Spleen (tissue), 13 donors: ENCODE measurements at places on chromosomes 13 and 19. TPM values are rescaled to one million over a fixed set of nuclear protein-coding genes. Genes with fewer than 3 reads are reported as not detected.
A peak's percentile ranks its signal among the peaks of the same experiment; 100 is the strongest.

DNA sequence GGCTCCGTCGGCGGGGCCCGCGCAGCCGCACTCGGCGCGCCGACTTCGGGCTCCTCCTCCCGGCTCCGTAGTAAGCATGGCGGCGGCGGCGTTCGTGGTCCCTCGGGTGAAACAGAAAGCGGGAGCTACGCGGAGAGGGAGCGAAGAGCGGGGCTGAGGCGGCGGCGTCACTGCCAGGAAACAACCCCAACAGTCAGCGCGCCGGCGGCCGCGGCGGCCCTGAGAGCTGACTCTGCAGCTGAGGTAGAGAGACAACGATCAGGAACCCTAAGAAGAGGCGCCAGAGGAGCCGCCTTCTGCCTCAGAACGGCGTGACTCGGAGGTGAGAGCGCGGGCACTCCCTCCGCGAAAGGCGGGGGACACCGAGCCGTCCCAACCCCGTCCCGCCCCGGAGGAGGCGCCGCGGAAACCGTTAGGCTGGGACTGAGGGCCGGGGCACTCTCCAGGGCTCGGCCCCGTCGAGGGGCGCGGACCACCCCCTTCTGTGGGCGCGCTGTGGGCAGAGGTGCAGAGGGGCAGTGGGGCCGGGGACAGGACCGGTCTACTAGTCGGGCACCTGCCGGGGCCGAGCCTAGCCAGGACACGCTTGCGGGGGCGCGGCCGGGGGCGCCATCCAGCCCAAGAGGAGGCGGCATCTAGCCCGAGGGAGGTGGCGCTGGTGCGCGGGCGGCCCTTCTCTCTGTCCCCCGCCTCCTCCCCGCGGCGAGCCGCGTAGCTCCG is at the start of gene FNDC3A:
TSS of gene FNDC3A (plus strand) at position 57 of the 720 bp plus-strand sequence. CDS start 30,279 bp downstream, outside the sequence.
- peak; percentile 97 for DNase-seq
- H3K27ac ChIP-seq, result peak within 1 kb of the TSS; percentile 99
- H3K27me3 ChIP-seq, result no peaks in the 10 kb centered on the region
- peaks cover 38% of the 10 kb centered on the region for H3K4me1 ChIP-seq
- H3K36me3 ChIP-seq, result no peaks in the 10 kb centered on the region

DNA sequence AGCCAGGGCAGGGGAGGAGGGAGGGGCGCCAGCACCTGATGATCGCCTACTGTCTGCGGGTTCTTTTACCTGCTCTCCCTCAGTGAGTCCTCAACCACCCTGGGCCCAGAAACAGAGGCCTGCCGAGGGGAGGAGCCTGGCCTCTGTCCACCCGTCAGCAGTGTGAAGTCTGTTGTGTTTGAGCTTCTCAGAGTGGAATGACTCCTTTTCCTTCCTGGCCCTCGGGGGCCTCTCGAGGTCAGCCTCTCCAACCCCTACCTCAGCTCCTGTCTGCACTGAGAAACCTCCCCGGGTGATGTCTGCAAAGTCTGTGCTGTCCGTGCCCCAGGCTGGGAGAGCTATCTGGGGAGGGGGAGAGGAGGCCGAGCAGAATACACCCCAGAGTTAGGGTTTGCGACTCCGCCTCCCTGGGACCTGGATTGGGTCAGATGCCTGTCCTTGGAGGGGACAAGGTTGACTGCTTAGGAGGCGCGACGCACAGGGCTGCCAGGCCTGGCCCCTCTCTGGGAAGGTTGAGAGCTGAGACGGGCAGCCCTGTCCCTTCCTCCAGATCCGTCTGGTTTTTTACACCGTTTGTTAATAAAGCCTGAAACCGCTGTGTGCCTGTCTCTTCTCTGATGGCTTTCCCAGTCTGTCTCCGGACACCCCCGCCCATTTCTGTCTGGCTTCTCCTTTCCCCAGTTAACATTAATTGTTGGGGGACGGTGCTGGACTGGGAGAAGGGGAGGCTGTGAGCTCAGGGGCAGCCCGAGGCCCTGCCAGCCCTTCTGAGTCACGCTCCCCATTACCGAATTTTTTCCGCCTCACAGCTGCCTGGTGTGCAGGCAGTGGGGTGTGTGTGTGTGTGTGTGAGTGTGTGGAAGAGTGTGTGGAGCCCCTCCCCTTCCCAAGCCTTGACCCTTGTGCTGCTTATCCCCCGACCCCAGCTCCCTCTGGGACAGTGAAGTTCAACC is 989 bp upstream of the SSC5D start:
- H3K36me3 ChIP-seq, result peaks cover 19% of the 10 kb centered on the region
- peak overlapping the region; percentile 13 for H3K27ac ChIP-seq
- DNase-seq, result no peak
- H3K27me3 ChIP-seq, result no peaks in the 10 kb centered on the region
- H3K4me1 ChIP-seq, result peaks cover 63% of the 10 kb centered on the region

DNA sequence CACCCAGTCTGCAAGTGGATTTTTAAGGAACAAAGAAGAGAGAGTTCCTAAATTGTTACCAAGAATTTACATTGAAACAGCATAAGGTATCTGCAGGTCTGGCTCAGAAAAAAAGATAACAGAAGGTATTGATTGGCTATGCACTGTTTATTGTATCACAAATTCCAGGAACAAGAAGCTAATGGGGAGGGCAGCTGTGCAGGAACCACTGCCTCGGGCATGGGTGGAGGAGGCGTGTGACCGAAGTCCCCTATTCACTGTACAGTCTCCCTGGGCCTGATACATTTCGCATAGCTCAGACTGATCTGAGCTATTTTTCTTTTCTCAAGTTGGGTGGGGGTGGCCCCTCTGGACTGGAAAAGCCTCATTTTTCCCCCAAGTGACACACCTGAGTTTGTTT is 11.7 kb downstream of the NECTIN2 start:
- H3K4me1 ChIP-seq, result peaks cover 8% of the 10 kb centered on the region
- no peak for DNase-seq
- H3K36me3 ChIP-seq, result peaks cover 6% of the 10 kb centered on the region
- H3K27ac ChIP-seq, result peak overlapping the region; percentile 74
- no peak overlapping the region for H3K4me3 ChIP-seq

DNA sequence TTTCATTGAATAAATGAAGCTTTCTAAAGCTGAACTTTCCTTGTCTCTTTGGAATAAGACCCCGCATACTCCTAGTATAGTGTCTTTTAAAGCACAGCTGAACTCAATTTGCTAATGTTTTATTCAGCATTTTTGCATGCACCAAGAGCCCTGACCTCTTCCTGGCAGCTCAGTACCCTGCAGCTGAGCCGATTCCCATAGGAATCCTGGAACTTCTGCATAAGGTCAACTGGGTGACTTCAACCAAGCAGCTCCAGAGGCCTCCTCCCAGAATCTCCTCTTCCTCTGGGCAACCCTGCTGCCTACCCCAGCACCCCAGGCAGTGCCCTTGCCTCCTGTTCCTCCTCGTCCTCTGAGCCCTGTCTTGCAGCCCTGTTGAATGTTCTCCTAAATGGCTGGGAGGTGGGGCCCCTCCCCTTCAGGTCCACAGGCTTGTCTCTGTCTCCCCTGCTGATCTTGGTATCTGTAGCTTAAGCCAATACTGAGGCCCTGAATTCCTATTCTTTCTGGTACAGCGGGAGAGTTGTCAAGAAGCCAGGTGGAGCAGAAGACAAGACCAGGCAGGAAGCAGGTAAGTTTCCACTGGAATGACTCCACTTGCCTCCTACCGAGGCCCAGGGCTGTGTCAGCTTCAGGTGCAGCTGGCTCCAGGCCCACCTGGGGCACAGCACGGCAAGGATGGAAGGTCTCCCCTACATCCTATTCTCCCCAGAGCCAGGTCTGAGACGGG is 23.6 kb upstream of the CCDC124 start:
- no peak overlapping the region for H3K4me3 ChIP-seq
- no peak for DNase-seq
- no peaks in the 10 kb centered on the region for H3K27me3 ChIP-seq
- H3K4me1 ChIP-seq, result no peaks in the 10 kb centered on the region
- no peak overlapping the region for H3K27ac ChIP-seq

- H3K27me3 ChIP-seq, result peaks cover 20% of the 10 kb centered on the region
- no peaks in the 10 kb centered on the region for H3K4me1 ChIP-seq
- H3K36me3 ChIP-seq, result no peaks in the 10 kb centered on the region
- H3K27ac ChIP-seq, result no peak overlapping the region
- no peak for DNase-seq
Observed at GRCh38 chr19:29326849-29327840, 114.2 kb upstream of the UQCRFS1 start.

DNA sequence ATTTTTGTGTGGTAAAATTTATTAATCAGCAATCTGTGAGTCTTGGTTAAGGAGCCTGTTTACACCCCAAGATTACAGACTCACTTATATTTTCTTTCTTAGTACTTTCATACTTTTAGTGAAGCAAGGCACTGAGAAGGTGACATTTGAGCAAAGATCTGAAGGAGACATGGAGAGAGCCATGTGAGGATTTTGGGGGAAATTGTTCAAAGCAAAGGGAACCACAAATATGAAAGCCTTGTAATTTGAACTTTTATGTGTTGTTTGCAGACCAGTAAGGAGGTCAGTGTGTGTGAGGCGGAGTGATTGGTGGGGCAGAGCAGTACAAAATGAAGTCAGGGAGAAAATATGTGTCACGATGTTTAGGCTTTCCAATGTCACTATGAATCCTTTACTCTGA is 140.7 kb upstream of the KLF12 start:
- no peak overlapping the region for H3K27ac ChIP-seq
- H3K27me3 ChIP-seq, result no peaks in the 10 kb centered on the region
- no peak overlapping the region for H3K4me3 ChIP-seq
- no peaks in the 10 kb centered on the region for H3K4me1 ChIP-seq
- no peak for DNase-seq

- H3K4me3 ChIP-seq, result peak within 1 kb of the TSS; percentile 19
- H3K27ac ChIP-seq, result no peak within 1 kb of the TSS
- peaks cover 60% of the 10 kb centered on the region for H3K27me3 ChIP-seq
- no peaks in the 10 kb centered on the region for H3K36me3 ChIP-seq
- DNase-seq, result no peak
- peaks cover 10% of the 10 kb centered on the region for H3K4me1 ChIP-seq
Observed at GRCh38 chr19:51019544-51019925, at the start of gene KLK10. Gene KLK10, minus strand, starts transcription at chr19:51019709. Its CDS starts 579 bp downstream, at chr19:51019130.

GRCh38 chr19:13094106-13094504 is 8.6 kb downstream of the LYL1 start:
- H3K36me3 ChIP-seq, result no peaks in the 10 kb centered on the region
- H3K27me3 ChIP-seq, result no peaks in the 10 kb centered on the region
- no peak overlapping the region for H3K4me3 ChIP-seq
- peaks cover 10% of the 10 kb centered on the region for H3K4me1 ChIP-seq

- H3K27ac ChIP-seq, result peak overlapping the region; percentile 29
- H3K4me1 ChIP-seq, result peaks cover 100% of the 10 kb centered on the region
- H3K36me3 ChIP-seq, result peaks cover 49% of the 10 kb centered on the region
- H3K27me3 ChIP-seq, result no peaks in the 10 kb centered on the region
Observed at GRCh38 chr19:46731007-46731501, 14.1 kb upstream of the PRKD2 start.

- H3K27me3 ChIP-seq, result peaks cover 10% of the 10 kb centered on the region
- H3K27ac ChIP-seq, result no peak overlapping the region
- H3K36me3 ChIP-seq, result no peaks in the 10 kb centered on the region
- peaks cover 7% of the 10 kb centered on the region for H3K4me1 ChIP-seq
- peak overlapping the region; percentile 14 for H3K4me3 ChIP-seq
Observed at GRCh38 chr13:26721251-26722121, 39.1 kb downstream of the GPR12 start.

DNA sequence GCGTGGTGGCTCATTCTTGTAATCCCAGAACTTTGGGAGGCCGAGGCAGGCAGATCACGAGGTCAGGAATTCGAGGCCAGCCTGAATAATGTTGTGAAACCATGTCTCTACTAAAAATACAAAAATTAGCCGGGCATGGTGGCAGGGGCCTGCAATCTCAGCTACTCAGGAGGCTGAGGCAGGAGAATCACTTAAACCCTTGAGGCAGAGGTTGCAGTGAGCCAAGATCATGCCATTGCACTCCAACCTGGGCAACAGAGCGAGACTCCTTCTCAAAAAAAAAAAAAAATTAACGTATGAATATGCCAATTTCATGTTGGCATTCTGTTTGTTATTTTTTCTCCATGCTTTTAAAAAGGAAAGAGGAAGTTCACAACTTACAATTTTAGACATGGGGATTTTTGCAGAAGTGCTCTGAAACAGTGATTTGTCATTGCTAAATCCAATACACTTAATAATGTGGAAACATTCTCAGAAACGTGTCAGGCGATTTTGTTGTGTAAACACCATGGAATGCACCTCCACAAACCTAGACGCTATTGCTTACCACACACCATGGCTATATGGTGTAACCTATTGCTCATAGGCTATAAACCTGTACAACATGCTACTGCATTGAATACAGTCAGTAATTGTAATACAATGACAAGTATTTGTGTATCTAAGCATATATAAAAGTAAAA is 115.9 kb upstream of the PCDH20 start:
- H3K36me3 ChIP-seq, result no peaks in the 10 kb centered on the region
- no peaks in the 10 kb centered on the region for H3K27me3 ChIP-seq
- no peaks in the 10 kb centered on the region for H3K4me1 ChIP-seq
- DNase-seq, result no peak

GRCh38 chr19:47824396-47824795 is 2.7 kb downstream of the CRX start:
- DNase-seq, result no peak
- H3K27me3 ChIP-seq, result no peaks in the 10 kb centered on the region
- no peak overlapping the region for H3K27ac ChIP-seq
- H3K4me3 ChIP-seq, result no peak overlapping the region

GRCh38 chr13:27172495-27172842 is 858 bp upstream of the USP12 start:
- no peak for DNase-seq
- peak overlapping the region; percentile 80 for H3K4me3 ChIP-seq
- no peaks in the 10 kb centered on the region for H3K36me3 ChIP-seq
- peaks cover 36% of the 10 kb centered on the region for H3K4me1 ChIP-seq
- H3K27ac ChIP-seq, result peak overlapping the region; percentile 95

DNA sequence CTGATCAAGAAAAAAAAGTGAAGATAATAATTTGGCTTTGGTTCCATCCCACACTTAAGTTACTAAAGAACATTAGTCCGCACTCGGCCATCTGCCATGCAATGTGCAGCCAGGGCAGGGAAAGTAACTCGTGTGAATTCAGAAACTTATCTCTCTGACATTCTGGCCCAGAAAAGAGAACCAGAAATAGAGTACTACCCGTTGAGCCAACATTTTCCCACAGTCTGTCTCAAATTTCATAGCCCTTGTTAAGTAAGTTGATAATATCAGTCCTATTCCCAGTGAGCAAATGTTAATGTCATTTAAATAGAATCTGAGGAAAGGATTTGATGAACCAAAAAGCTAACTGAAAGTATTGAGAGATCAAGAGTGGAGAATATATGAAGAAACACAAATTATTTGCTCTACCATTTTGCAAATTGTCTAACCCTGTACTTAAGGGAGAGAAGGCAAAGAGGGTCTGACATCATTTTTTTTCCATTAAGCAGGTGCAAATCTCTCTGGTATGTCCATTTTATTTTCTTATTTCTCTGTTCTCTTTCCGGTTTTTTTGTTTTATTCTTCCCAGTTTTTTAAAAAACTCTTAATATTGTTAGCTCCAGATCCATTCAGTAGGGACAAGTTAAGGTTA is 156.3 kb downstream of the NDFIP2 start:
- H3K27ac ChIP-seq, result no peak overlapping the region
- DNase-seq, result no peak
- H3K4me1 ChIP-seq, result no peaks in the 10 kb centered on the region
- no peaks in the 10 kb centered on the region for H3K36me3 ChIP-seq

LILRB2 gene
- polyA plus RNA-seq, result 10.2 TPM

PSG11 gene
- not detected for polyA plus RNA-seq

CPT1C gene
- polyA plus RNA-seq, result 5.2 TPM

ZNF582 gene
- 4.5 TPM for polyA plus RNA-seq

GTF3A gene
- polyA plus RNA-seq, result 275 TPM
